ENCODE measurements at places on chromosomes 3 and 15. TPM values are rescaled to one million over a fixed set of nuclear protein-coding genes. Genes with fewer than 3 reads are reported as not detected.

DNA sequence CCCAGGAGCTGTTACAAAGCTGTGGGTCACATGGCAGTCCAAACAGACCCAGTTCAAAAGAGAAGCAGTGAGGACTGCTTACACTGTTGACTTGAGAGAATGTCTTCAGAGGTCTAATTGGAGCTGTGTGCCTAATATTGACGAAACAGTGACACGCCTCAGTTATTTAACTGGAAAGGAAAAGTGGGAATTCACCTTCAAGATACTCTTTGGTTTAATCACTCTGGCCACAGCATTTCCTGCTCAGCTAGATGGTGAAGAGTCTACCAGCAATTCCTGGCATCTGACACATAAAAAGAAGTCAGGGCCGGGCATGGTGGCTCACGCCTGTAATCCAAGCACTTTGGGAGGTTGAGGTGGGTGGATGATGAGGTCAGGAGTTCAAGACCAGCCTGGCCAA lies 326.4 kb downstream of the SV2B start:
- no peak for DNase-seq

DNA sequence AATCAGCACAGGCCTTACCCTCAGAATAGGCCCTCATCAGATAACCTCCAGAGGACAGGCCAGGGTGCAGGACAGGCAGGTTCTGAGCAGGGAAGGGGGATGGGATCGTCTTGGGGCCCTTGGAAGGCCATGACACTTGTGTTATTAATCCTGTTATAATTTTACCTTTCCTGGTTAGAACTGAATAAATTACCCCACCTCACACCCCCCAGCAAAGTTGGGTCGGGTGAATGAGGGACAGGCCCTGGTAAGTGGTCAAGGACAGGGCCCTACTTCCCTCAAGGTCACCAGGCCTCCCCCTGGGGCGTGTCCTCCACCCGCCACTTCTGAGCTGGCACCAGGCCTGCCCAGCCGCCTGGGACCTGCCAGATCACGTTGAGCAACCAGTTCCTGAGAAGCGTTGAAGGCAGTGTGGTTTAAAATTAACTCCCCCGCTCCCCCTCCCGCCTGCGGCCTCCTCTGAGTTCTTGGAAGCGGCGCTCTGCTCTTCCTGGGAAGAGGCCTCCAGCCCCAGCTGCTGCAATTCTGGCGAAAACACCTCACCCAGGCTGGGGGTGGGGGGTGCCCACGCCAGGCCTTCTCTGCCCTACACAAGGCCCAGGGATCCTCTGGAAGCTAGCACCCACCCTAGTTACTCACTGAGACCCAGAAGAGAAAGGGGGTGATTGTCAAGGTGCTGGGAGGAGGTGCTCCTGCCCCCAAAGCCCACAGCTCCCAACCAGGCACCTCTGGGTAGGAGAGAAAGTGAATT lies 10.6 kb downstream of the CISH start:
- peak; percentile 94 for DNase-seq

- peak; percentile 39 for DNase-seq
These were observed 245.1 kb upstream of the TLE3 start for GRCh38 chr15:70342554-70343548.

DNA sequence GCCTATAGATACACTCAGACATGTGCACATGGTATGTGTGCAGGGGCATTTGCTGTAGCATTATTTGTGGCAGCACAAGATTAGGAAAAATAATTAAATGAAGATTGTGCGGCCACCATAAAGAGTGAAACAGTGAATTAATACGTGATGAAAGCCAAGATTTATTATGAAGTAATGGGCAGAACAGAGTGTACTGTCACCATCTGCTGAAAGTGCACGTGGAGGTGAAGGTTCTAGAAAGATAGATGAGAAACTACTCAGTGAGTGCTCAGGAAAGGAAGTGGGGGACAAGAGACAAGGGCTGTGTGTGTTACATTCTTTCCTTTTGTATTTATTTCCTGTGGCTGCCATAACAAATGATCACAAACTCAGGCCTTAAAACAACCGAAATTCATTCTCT lies 246.1 kb upstream of the ATP10A start:
- DNase-seq, result no peak

PLSCR5 gene
- not detected for total RNA-seq

ROBO1 gene
- 31.7 TPM for total RNA-seq

CLRN1 gene
- total RNA-seq, result not detected

DNA sequence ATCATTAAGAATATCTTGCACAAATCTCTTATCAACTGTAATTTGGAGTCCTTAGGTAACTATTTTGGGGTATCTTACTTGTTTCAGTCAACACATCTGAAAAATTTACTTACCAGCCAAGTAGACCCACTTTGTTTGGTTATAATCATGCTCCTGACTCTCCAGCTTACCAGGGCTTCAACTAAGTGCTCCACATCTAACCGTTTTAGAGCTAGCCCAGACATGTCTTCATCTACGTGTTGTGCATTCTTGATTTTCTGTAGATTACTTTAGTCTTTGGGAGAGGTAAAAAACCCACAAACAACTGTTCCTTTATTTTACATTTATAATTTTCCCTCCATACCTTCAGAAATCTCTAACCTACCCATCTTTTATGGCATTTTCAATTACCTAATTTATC lies 17.2 kb downstream of the EAF2 start:
- no peak for DNase-seq

FOXB1 gene
- not detected for total RNA-seq

Data from sciatic nerve (tissue), 2 donors.